Cerebellar cortex (tissue), 1 donor: ENCODE measurements at places on chromosomes 5 and 9.

GRCh38 chr5:62606878-62607277 lies 28.3 kb downstream of the LRRC70 start:
- DNase-seq: no peak

- no peak for DNase-seq
These were observed 1084.2 kb upstream of the COX7C start for GRCh38 chr5:85533341-85534047.

DNA sequence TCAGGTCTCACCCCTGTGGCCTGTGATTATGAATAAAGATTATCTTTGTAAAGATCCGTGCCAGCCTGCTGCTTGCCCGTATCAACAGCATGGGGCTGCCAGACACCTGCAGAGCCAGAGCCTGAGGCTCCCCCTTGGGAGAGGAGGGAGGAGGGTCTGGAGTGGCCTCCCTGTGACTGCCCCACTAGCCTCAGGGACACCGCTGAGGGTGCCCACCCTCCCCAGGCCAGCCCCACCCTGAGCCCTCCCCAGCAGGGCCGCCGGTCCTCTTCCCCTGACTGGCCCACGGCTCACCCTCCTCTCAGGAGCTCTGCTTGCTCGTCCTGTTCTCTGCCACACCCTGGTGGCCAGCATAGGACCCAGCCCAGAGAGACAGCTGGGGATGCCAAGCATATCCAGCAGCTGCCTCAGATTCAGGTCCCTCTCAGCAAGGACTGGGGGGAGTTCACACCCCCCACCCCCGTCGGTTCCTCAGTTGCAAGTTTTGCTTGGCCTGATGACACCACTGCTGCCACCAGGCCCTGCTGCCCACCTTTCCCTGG lies 1.9 kb downstream of the SSNA1 start:
- no peak for DNase-seq

DNA sequence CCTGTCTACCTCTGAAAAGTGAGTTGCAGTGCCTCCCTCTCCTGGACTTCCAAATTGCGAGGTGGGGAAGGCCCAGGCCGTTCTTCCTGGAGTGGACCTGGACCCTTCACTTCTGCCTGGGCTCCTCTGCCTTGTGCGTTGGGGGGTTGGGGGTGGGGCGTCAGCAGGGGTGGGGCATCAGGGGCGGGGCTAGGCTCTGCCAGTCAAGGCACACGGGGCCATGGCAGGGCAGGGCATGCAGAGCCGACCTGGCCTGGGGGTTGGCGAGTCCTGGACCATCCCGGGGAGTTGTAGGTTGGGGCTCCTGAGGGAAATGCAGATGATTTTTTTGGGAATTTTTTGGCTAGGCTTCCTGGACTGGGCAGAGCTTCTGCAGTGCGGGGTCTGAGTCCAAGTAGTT lies 87.1 kb downstream of the EHMT1 start:
- no peak for DNase-seq

- no peak for DNase-seq
These were observed 269.0 kb upstream of the RGMB start for GRCh38 chr5:98504505-98504904.

GRCh38 chr5:123732257-123732656 lies 220.3 kb downstream of the CSNK1G3 start:
- DNase-seq: no peak

- no peak for DNase-seq
These were observed 176.0 kb downstream of the FGF18 start for GRCh38 chr5:171595401-171595800.

- no peak for DNase-seq
These were observed 93.5 kb upstream of the CACNA1B start for GRCh38 chr9:137784046-137784445.

- peak; percentile 45 for DNase-seq
These were observed 13.8 kb downstream of the CD74 start for GRCh38 chr5:150398722-150399523.

- DNase-seq: peak; percentile 45
These were observed 781 bp downstream of the FOXD1 start for GRCh38 chr5:73447530-73448462.

- peak; percentile 80 for DNase-seq
These were observed 98.0 kb downstream of the HSD17B3 start for GRCh38 chr9:96203867-96204501.

GRCh38 chr5:137836997-137837396 lies 30.7 kb upstream of the MYOT start:
- peak; percentile 98 for DNase-seq

GRCh38 chr5:17426104-17426749 lies 71.8 kb upstream of the TAF11L2 start:
- no peak for DNase-seq

DNA sequence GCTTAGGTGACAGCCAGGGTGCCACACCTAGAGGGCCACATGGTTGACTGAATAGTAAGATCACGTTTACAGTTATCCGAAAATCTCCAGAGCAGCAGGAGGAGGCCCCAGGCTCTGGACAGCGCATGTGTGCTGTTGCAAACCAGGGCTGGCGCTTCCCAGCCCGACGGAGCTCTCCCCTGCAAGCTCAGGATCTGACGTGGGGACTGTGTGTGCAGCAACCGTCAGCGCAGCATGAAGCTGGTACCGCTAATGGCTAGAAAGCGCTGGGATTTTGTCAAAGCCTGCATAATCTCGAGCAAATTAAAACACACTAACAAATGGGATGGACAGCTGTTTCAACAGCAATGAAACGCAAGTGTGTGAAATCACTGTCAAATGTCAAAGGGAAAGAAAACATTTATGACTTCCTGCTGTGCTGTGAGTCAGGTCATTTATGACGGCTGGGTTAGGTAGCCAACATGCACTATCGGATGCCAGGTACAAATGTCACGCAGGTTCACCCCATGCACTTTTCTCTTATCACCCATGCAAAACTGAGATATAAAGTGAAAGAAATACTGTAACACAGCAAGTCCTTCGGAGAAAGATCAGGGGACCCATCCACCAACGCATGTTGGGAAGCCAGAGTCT lies 7.5 kb downstream of the SURF4 start:
- peak; percentile 61 for DNase-seq

- no peak for DNase-seq
These were observed 9.0 kb downstream of the NRARP start for GRCh38 chr9:137293094-137293481.

DNA sequence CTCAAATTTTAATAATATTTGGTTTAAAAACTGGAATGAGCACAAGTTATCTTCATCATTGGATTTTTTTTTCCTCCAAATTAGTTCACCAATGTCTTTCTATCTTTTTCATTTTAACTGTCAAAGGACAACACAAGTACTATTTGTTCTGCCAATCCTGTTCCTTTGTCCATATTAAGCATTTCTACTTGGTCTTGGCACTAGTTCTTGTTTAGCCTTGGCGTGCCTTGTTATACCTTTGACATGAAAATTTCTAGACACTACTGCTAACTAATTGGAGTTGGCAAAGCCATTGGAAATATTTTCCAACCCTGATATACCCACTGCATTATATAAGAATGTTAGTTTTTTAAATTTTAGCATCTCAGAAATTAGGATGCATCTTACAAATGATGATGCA lies 3.8 kb downstream of the SPINK6 start:
- DNase-seq: no peak

DNA sequence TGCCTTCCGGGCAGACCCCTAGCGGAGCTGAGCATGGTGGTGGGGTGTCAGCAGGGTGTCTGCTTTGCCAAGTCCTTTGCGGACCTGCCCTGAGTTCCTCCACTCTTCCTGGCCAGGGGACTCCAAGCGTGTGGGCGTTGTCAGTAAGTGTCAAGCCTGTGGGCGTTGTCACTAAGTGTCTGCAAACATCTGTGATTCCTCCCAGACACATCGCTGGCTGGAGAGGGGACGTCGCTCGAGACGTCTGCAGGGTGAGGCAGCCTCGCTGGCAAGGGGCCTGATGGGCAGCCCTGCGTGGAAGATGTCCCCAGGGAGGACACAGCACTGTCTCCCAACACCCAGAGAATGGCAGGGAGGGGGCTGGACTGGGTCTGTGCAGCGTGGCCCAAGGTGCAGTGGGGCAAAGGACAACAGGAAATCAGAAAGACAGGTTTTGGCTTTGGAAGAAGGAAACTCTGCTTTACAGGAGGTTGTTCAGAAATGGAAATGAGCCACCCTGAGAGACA lies 28.8 kb downstream of the ADAMTSL2 start:
- no peak for DNase-seq

DNA sequence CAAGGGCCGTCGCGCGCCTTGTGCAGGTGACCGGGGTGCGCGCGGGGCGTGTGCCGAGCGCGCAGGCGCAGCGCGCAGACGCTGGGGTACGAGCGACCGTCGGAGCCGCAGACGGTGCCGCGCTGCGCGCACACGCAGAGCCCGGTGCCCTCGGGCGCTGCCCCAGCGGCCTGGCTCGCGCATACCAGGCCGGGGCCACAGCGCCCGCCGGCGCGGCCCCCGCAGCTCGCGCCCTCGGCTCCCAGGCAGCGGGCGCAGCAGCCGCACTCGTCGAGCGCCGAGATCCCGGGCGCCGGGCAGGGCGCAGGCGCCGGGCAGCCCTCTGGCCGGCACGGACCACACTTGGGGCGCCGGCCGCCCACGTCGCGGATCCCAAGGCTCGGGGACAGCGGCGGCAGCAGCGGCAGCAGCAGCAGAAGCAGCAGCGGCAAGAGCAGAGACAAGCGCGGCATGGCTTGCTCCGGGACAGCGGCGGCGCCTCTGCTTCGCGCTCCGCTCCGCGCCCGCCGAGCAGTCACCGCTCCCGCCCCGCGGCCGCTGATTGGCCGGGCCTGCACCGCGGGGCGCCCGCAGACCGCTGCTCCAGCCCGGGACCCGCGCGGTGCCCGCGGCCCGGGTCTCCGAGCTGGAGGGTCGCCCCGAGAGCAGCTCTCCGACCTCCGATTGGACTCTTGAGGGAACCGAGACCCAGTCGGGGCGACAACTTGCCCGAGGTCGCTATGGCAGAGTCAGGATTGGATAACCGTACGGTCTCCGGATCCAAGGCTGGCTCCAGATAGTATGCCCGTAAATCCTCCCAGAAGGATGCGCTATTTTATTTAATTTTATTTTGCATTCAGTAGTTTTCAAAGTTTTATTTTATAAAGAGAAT lies at the start of gene IGFBPL1:
Gene IGFBPL1 (minus strand): TSS at position 482 of the 871 bp plus-strand sequence. CDS start 30 bp downstream, at position 452.
- peak; percentile 28 for DNase-seq

GRCh38 chr9:89674667-89675057 lies 69.8 kb downstream of the GADD45G start:
- DNase-seq: no peak

DNA sequence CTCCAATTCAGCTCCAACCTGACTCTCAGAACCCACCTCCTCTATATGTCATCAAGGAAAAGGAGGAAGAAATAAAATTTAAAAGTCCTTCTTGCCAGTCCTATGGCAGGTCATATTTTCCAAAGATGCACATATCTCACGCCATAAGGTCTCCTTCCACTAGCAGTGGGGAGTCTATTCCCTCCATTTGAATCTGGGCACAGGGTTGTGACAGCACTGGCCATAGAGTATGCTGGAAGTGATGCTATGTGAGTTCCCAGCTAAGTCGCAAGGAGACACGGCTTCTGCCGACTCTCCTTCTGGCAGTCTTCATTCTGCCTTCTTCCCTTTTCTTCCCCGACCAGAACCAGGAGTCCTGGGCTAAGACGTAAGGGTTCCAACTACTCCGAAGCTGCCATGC lies 883.9 kb upstream of the DMAC1 start:
- DNase-seq: peak; percentile 77

GRCh38 chr9:134408939-134409737 lies 82.9 kb downstream of the RXRA start:
- DNase-seq: no peak

DNA sequence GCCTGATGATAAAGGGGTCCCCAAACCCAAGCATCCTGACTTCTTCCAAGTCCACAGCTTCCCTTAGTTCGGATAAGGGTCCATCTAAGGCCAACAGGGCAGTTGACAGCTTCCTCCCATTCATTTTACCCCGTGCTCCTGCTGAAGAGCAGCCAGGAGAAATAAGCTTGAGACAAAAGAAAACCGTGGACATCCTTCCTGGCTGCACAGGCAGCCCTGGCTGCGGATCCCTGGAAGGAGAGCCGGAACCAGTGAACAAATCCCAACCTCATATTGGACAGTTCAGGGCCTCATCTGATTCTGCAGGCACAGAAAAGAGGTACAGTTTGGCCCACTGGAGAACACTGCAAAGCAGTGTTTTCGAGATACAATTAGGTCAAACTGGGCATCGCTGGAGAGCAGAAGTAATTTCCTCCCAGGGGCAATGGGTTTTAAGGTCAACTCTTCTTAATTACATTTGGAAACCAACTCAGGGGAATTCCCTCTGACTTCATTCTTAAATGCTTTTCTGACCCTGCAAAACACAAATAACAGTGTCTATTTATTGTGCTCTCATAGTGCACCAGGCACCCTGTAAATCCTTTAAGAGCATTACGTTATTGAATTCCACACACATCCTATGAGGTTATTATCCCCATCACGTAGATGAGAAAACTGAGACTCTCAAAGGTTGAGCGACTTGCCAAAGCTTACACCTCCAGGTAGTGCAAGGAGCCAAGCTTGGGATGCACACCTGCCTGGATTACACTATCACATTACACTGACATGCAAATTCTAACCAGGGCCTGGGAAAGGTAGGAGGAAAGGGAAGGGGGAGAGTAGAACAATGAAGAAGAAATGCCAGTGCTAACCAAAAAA lies 21.2 kb downstream of the ADAM19 start:
- no peak for DNase-seq

DNA sequence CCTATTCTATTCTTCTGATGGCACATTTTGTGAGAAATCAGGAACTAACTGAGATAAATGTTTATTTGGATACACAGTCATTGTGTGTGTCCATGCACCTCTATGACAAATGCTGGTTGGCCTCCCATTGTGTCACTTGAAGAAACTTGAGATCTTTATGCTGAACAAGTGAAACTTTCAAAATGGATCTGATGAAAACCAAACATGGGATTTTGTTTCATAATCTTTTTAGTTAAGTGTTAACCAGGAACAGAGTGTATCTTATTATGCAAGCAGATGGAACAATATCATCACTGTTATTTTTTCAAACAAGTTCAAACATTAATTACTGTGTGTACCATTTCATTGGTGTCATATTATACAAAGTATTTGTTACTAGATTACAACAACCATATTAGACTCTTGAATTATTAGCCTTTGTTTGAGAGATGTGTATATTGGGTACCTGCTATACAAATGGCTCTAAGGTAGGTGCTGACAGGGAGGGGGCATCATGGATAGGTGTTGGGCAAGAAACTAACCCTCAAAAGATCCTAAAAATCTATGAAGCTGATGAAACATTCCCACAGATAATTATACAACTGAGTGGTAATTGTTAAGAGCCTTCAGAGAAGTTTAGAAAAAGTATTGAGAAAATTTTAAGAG lies 159.8 kb downstream of the PALM2AKAP2 start:
- DNase-seq: no peak

DNA sequence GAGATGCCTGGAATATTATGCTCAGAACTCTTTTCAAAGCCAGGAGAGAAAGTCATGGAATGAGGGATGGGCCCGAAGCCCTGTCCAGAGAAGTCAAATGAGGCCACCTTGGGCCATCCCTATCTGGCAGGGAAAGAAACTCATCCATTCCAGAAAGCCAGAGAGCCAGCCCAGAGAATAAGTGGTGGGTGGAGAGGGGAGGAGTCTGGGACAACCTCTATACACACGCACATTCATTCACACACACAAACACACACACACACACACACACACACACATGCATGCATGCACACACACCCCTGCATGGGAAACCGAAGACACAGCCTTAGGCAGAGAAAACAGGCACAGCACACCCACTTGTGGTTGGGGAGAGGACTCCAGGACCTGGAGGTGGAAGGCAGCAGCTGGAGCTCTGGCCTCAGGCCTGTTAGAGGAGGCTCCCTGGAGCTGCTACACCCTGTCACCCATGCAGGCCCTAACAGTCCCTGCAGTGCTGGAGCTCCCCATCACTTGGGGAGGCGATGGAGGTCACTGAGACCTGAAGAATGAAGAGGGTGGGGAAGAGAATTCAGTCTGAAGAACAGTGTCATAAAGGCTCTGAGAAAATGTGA lies 38.0 kb downstream of the TGFBI start:
- DNase-seq: no peak

- DNase-seq: no peak
These were observed 621 bp downstream of the FYB1 start for GRCh38 chr5:39218482-39219402.
